ENCODE measurements at places on chromosomes 16 and 17.

DNA sequence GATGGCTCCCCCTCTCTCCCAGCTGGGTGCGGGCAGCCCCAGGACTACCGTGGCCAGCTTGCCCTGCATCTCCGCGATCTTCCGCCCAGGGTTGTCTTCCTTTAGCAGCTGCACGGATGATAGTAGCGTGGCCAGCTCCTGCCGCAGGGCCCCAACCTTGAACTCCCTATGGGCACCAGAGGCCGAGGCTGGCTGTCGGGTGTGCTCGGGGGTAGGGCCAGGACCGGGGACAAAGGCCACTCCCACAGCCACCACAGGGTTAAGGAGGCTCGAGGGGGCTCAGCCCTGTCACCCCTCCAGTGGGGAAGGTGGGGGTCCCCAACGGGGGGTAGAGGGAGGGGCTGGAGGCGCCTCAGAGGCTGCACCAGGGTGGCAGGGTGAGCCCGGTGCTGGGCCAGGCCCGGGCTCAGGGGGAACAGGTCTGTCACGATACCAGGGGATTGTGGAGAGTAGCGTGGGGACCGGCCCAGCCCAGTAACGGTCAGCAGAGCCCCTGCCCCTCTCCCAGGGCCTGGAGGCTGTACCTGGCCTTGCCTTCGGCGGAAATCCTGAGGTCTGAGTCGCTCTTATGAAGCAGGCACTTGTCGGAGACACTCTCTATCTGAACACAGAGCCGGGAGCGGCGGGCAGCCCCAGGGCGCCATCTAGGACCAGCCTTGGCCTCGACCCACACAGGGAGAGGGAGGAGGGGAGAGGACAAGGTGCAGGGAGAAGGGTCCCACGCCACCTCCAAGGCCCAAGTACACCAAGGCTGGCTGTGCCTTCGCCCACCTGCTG is 5.2 kb downstream of the PERCC1 start:
- no peak for DNase-seq

DNA sequence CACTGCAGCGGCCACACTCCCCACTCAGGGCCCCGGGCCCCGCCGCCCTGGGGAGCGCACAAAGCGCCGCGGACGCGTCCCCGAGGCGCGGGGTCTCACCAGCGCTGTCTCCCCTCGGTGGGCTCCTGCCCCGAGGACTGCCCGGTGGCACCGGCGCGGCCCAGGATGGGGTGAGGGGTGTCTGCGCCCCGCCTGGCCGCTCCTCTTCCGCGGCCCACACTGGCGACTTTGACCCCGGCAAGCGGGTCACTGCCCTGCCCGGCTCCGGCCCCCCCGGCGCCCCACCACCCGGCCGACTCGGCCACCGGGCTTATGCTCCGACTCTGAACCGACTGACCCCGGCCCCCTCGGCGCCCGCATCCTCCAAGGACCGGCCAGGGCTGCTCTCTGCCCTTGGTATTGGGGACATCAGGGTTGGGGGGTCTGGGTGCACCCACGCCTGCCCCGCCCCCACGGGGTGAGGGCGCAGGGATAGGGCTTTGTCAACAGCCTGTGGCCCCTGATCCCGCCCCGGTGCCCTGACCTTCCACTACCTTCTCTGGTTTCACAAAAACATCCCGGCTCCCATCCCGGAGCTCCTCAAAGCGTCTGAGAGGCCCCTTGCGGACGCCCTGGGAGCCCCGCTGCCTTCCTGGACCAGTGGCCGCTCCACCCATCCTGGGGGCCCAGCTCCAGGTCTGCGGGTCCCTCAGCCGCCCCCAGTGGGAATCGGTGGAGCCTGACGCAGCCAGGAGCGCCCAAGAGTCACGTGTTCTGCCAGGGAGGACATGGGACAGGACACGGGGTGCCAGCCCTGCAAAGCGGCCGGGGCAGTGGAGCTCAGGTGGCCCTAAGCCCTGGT is 829 bp downstream of the GCGR start:
- no peak for DNase-seq

DNA sequence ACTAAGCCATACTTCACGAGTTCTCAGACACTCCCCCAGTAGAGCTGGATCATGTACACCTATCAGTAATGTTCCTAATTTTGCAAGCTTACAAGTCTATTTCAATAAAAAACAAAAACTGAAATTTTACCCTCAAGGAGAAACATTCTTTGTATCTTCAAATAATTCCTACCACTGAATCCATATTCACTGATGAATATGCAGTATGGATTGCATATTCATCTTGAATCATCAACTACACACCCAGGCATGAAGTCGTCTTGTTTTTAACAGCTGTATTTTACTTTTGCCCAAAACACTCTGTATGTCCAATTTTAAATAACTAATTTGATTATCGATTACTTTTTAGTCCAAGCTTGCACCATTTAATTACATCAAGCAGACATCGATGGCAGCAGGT is 31.8 kb downstream of the ZDHHC7 start:
- DNase-seq: no peak

DNA sequence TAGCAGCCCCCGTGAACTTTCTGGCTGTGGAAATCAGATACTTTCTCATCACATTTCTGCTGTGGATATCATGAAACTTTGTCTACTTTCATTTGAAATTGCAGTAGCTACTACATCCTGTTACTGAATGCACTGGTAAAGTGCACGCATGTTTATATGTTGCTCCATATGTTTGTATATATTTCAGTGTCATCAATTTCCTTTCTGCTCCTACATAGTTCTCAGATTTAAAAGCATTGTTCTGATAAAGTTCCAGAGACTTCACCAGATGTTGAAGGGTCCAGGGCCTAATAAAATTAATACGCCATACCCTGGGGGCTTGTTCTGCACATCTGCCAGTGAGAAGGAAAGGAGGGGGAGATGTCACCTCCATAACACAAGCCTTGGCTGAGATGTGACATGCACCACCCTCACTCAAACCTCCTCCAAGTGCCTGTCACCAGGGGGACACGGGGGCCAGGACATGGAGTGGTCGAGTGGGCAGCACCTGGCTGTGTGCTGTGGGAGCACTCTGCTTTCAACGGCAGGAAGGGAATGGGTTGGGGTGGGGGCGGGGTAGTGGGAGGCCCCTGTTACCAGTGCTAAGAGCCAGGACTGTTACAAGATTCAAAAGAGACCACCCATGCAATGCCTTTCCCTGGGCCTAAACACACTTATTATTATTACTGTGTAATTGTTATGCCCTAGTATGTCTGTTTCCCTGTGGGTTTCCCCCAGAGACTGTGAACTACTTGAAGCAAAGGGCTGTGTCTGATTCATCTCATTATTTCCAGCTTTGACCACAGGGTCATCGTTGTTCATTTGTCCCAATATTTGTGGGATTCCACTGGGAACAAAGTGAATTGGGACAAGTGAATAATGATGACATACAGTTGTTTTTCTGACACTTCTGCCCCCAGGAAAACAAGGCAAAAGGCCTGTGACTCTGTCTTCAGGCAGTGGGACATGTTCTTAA is 193.4 kb downstream of the FOXL1 start:
- no peak for DNase-seq

DNA sequence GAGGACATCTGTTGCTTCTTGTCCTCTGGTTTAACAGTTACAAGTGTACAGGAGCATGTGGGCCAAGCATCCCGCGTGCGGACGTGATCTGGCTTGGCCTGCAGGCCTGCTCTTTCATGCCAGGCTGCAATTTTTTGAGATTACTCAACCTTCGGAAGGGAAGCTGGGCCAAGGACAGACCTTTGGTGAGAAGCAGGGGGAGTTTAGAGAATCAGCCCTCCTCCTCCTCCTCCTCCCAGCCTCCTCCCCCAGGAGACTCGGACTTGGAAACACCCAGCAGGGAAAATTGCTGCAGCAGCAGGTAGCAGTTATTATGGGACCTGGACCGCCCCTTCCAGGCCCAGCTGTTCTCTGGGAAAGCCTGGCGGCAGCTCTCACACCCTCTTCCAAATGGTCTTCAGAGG is 5.1 kb upstream of the KLHL36 start:
- peak; percentile 67 for DNase-seq

DNA sequence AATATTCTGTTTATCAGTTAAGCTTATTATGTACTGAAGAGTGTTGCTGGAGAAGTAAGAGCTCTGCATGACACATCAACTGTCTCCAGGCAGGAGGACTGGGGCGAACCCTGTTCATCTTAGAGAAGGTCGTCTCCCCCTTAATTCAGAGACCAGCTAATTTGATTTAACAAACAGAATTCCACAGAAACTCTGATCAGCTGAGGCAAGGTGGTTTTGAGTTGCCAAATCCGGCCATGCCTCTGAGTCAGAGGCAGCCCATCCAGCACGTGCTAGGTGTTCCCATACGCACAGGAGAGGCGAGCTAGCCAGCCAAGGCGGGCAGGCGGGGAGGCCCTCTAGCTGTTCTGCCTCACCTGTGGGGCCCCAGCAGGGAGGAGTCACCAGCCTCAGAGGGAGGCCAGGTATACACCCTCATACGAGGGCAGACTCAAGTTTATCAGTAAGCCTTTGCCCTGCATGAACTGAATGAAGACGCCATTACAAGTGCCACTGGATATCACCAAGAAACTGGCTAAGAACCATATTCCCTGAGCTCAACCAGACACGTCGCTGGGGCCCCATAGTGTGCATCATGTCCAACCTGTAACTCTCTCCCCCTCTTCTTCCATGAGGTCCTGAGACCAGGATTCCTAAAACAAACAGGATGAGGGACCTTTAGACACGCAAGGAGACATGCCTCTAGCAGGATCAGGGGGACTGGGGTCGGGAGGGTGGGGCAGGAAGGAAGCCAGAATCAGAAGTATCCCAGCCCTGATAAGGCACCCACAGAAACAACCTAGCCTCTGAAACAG is 25.7 kb downstream of the STAT5A start:
- no peak for DNase-seq

DNA sequence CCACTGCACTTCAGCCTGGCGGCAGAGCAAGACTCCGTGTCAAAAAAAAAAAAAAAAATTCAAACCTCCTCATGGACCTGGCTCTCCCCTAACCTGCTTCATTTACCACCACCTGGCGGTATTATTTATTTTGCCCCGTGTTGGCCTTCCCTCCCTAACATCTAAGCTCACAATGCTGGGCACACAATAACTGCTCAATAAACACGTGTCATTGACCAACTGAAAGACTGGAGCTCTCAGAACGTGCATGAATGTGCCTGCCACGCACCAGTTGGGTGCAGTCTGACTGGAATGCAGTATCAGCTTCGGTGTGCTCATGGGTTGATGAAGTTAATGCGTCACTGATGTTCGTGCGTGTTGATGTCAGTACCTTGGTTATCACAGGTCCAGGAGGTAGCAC is 64.4 kb upstream of the CDC42EP4 start:
- DNase-seq: no peak

- no peak for DNase-seq
Observed at GRCh38 chr17:28466521-28467048, 6.9 kb upstream of the SLC13A2 start.

DNA sequence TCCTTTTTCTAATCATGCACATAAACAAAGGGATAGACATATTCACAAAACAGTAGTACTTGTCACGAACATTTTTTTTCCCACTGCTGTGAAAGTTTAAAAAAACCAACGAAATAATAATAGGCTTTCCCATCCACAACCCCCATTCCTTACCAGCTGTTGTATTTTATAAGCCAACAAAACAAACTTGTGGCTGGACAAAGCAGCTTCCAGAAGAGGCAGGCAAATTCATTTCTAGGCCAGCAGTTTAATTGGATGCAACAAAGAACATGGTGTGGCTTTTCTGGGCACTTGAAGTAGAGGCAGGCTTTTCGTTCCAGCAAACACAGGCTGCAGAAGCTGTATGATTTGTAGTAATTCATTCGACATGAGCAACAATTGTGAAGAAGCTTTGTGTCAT is 56.0 kb upstream of the FAM20A start:
- no peak for DNase-seq

DNA sequence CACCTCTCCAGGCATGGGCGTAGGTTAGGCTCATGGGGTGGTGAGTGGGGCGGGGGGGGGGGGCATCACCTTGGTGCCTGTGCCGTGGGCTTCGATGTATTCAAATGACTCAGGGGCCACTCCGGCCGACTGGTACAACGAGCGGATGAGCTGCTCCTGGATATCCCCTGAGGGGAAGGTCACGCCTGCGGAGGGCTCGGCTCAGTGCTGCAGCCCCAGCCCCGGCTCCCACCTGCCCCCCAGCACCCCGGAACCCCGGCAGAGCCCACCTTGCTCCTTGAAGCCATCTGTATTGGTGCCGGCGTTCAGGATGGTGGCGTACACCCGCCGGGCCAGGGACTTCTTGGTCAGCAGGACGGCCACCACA is 5.4 kb downstream of the FASN start:
- no peak for DNase-seq

DNA sequence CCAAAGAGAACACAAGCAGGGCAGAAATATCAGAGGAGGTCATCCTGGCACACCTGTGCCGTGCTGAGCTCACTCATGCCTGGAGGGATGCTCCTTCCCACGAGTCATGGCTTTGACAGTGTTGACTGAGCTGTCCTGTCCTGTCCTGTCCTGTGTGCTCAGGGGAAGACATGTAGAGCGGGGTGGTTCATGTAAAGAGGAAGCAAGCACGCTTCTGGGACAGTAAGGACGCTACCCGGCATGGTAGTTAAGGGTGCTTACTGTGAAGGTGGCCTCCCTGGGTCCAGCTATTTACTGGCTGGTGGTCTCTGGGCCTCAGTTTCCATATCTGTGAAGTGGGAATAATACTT is 398 bp downstream of the LGALS9 start:
- no peak for DNase-seq

DNA sequence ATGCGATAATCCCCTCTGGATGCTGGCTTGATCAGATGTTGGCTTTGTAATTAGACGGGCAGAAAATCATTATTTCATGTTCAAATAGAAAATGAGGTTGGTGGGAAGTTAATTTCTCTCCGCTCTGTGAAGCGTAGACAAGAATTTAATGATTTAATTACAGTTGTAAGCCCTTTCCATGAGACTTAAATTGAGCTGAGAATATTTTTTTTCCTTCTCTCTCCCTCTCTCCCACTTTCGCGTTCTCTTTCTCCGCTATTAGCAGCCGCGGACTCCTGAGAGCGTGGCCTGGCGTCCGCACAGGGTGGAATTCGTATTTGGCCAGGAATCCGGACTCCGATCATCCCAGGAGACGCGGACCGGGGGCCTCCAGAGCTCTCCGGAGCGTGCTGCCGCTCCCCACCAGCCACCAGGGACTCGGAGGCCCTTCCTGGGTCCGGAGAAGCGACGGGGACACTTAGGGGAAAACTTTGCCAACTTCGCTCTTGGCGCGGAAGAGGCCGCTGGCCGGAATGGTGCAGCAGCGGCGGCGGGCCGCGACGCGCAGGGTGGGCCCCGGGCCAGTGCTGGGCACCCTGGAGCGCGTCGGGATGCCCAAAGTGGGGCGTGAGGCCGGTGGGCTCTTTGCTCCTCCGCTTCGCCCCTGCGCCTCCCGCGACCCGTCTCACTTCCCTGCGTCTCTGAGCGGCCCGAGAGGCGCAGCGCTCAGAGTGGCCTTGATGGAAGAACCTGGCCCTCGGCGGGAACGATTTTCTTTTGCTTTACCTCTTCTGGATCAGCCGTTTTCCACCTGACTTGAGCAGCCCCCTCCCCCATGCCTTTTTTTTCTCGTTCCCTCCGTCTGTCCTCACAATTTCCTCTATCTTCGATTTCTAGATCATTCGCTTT is 3.6 kb upstream of the IRX3 start:
- DNase-seq: no peak
